ENCODE measurements at places on chromosomes 13 and 19.

DNA sequence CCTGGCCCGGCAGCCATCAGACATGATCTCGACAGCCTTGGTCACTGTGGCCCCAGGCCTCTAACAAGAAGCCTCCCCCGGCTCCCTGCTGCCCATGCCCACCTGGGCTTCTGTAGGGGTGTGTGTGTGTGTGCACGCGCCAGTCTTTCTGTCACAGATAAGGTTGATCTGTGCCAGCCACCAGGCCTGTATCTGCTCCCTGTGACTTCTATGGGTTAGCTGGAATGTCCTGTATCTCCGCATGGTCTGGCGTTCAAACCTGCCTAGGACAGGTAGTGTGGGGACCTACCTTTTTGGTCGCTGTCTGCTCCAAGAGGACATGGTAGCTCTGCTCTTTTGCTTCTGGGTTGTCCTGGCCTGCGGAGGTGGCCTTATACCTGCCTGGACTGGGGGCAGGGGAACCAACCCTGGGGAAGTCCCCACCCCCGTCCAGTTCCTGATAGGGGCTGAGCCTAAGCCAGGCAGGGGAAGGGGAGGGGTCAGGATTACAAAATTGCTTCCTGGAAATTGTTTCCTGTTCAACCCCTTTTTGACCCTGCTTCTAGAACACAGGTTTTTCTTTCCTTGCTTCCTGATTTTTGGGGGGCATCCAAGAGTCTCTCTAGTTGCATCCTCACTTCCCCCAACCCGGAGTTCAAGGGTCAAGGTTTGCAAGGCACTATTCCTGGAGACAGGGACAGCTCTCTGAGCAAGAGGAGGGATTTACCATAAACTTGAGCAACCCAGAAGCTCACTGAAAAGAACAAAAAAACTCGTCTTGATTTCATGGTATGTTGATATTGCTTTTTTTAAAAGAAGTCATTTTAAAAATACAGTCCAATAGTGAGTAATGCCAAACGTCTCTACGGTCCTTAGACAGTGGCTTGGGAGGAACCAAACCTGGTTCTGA, at the start of gene LRG1:
Gene LRG1, minus strand, starts transcription at position 344 of the 889 bp plus-strand sequence. Its CDS starts 23 bp downstream, at position 321.
- no peak for DNase-seq

- no peak for DNase-seq
Measured at GRCh38 chr13:81480634-81481033, 1139.7 kb upstream of the SPRY2 start.

GRCh38 chr13:42396501-42396900, 124.5 kb downstream of the AKAP11 start:
- DNase-seq = no peak

GRCh38 chr19:1975162-1975480, 34.1 kb downstream of the CSNK1G2 start:
- no peak for DNase-seq

GRCh38 chr19:15722956-15723355, 4.9 kb upstream of the OR10H2 start:
- no peak for DNase-seq

GRCh38 chr19:19111136-19111835, 27.0 kb downstream of the TMEM161A start:
- DNase-seq = no peak

DNA sequence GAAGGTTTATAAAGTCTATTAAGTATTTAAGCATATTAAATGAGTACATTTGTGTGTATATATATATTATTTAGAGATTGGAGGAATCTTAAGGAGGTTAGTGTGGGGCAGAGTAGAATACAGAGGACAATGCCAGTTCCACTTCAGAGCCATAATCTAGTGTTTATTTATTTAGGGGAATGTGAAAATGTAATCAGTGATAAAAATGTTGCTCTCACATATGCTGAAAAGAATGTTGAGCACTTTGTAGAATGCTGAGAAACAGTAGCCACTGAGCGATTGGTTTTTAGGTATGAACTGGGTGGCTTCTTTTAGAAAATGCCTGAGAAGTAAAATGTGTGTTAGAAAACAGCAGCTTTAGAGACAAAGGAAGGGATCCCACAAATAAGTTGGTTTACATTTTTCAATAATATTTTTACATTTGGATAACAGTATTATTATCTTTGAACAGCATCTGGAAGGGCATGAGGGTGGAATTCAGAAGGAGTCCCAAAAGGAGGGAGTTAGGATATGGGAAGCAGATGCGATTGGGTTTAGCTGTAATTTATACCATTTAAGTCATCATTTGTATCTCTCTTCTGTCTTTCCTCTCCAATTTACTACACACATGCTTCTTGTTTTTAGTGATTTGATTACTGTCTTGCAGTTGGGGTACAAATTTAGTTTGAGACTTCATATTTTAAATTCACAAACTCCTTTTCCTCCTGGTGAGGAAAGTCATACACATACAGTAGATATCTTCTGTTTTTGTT, 68.6 kb downstream of the NDFIP2 start:
- no peak for DNase-seq

- DNase-seq = no peak
Measured at GRCh38 chr19:16366433-16367260, 42.0 kb downstream of the KLF2 start.

GRCh38 chr19:49148044-49148682, 7.0 kb downstream of the HRC start:
- DNase-seq = no peak

- no peak for DNase-seq
Measured at GRCh38 chr13:96581741-96582140, 412.5 kb downstream of the OXGR1 start.

GRCh38 chr13:25966086-25966485, 85.7 kb downstream of the SHISA2 start:
- no peak for DNase-seq

DNA sequence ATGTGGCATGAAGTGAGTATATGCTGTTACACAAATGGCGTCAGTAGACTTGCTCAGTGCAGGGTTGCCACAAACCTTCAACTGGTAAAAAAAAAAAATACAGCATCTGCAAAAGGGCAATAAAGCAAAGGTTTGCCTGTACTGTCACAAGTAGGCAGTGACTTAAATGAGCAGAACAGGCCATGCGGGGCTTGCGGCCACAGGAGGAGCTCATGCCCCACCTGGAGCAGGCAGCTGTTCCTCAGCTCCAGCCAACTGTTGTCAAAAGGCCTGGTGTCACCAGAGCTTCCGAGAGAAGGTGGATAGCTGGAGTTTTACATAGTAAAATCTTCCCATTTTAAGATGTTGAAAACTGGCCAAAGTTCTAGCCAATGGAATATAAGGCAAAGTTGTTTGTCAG, 7.7 kb downstream of the ATP7B start:
- no peak for DNase-seq

GRCh38 chr19:41311072-41311471, 1.1 kb downstream of the CCDC97 start:
- DNase-seq = no peak

GRCh38 chr19:8840708-8841107, 8.5 kb downstream of the MBD3L1 start:
- DNase-seq = no peak

DNA sequence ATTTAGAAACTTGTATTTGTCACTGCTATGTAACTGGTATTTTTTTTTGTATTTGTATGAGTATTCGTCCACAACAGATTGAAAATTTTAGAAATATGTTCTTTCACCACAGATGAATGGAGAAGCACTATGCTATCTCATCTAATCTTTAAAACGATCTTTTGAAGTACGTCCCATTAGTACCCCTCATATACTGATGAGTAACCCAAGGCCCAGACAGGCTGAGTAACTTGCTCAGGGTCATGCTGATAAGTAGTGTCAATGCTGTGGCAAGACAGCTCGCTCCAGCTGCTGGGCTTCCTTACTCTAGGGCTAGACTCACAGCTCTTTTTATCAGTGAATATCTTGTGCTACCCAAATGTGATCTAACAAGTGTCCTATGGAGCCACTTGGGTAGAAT, 154.2 kb downstream of the SUCLA2 start:
- DNase-seq = no peak

- no peak for DNase-seq
Measured at GRCh38 chr19:1060689-1061088, 6.3 kb upstream of the ARHGAP45 start.

DNA sequence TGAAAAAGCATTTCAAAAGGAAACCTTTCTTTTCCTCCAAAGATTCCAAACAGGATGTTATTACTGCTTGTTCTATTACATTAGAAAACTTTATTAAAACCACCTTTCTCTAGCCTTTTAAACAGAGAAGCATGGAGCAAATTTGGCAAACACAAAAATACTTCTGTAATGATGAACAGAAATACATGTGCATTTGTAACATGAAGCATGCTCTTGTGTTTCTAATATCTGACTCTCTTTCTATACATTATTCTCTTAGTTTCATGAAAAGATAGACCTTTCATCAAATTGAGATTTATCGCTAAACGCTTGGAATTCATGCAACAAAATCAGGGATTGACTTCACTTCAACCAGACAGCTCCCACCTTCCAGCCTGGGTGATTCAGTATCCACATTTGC, 152.8 kb upstream of the IRS2 start:
- no peak for DNase-seq

DNA sequence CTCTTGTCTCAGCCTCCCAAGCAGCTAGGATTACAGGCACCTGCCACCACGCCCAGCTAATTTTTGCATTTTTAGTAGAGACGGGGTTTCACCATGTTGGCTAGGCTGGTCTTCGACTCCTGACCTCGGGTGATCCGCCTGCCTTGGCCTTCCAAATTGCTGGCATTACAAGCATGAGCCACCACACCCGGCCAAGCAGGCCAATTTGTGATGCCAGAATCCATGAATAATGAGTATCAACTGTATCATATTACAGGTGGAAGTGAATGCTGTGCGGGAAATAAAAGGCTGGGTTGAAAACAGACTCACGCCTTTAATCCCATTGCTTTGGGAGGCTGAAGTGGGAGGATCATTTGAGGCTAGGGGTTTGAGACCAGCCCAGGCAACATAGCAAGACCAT, 3.6 kb upstream of the NFILZ start:
- DNase-seq = no peak

- no peak for DNase-seq
Measured at GRCh38 chr13:43088093-43088511, 64.7 kb downstream of the DNAJC15 start.

DNA sequence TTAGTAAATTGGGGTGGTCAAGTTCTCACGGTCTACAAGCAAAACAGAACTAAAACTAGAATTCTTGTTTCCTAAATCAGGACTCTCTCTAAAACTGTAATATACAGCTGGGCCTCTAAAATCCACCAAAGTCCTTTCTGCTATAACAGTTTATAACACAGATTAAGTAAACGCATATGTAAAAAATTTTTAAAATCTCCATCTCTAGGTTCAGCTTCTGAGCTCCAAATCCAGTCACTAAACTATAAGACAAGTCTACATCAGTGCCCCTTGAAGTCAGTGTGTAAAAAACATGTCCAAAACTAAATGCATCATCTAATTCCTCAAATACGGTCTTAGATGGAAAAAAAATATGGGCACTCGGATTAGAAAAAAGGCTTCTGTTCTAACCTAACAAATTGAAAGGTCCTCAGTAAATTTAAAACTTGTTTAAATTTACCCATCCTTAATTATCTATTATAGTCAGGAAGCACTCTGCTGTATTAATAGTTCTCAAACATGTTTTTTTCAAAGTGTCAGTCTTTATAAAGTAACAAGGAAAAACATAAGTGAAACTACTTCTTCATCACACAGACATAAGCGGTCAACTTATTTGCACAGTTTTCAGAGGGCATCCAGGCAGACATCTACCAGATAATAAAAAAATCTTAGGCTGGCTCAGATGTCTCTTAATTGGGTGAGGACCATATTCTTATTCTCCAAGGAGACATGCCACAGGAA, 33.6 kb downstream of the ELF1 start:
- DNase-seq = no peak

DNA sequence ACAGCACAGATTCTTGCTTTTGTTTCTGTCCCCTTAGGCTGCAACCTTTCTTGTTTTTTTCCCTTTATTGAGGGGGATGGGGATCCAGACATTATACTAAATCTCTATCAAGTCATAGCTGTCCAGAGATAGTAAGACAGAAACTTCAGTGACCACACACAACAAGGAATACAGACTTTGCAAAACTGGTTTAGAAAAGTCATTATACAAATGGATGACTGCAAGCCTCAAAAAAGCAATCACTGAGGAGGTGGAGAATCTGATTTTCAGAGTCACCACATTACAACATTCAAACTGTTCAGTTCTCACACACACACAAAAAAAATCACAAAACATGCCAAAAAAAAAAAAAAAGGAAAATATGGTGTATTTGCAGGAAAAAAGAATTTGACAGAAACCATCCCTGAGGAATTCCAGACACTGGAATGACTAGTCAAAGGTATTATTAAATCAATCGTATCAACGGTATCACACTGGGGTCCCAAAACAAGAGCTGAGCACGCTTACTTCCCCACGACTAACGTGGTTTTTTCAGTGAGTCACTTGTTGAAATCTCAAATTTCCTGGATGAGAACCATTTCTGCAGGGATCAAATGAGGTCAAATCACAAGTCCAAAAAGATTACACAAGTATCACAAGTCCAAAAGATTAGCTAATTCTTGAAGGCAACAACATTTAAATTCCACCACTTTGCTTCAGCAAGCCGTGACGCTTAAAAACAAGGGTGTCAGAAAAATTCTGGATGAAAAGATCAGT, 41.2 kb downstream of the USP12 start:
- DNase-seq = no peak

DNA sequence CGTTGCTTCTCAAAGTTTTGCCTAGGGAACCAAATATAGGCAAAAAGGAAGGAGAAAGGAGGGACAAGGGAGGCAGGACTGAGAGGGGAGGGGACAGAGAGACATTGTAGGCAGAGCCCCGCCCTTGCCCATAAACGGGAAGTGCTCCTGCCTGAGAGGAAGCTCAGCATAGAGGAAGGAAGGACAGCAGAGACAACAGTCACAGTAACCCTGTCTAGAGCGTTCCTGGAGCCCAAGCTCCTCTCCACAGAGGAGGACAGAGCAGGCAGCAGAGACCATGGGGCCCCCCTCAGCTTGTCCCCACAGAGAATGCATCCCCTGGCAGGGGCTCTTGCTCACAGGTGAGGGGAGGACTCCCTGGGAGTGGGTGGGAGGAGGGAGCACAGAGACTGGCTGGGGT, at the start of gene CEACAM21:
Gene CEACAM21, plus strand, starts transcription at position 169 of the 400 bp plus-strand sequence. Its CDS starts 109 bp downstream, at position 278.
- DNase-seq = no peak

GRCh38 chr19:2047449-2048103, 3.5 kb downstream of the MKNK2 start:
- DNase-seq = no peak

- no peak for DNase-seq
Measured at GRCh38 chr13:95627590-95627989, 16.9 kb downstream of the DZIP1 start.
